ENCODE measurements at places on chromosomes 11 and 22.

DNA sequence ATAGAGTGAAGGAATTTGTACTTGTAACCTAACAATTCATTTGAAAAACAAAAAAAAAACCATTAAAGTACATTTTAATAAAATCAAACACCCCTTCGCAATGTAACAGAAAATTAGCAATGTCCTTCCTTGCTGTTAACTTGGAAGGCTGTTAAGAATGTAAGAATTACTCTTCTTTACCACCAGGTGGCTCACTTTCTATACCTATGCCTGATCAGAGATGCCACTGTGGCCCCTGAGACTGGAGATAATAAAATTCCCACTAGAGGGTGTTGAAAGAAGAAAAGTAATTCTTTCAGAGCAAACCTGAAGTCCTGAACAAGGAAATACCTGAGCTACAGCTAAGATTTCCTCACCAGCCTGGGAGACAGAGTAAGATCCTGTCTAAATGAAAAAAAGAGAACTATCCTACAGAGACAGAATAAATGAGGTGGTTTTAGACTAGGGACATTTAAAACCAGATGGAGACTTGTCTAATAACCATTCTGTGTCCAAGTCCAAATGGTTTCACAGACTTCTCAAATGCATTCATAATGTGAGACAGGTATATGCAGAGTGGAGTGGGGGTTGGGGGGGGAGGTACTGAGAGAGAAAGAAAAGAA, 1089.3 kb downstream of the FAM181B start:
- no peak for DNase-seq
- H3K27ac ChIP-seq = no peak overlapping the region
- H3K4me3 ChIP-seq = no peak overlapping the region

DNA sequence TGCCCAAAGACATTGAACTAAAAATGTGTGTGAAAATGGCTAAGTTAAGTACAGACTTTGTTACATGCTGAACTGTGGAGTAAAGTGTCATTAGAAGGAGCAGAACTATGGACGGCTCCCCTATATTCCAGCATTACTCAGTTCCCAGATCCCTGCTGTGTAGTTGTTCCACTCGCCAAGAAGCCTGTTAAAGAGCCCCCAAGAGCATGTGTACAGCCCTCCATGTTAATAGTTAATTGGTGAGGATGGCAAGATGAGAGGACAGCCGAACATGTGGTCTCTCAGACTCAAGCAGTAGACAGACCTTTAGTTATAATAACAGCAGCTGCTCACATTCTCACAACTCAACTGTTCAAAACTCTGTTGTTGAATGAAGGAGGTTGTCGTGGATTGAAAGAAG, 127.4 kb downstream of the ELP4 start:
- no peaks in the 10 kb centered on the region for H3K36me3 ChIP-seq
- H3K27me3 ChIP-seq = no peaks in the 10 kb centered on the region
- no peak overlapping the region for H3K4me3 ChIP-seq
- no peak overlapping the region for H3K27ac ChIP-seq
- no peaks in the 10 kb centered on the region for H3K4me1 ChIP-seq

DNA sequence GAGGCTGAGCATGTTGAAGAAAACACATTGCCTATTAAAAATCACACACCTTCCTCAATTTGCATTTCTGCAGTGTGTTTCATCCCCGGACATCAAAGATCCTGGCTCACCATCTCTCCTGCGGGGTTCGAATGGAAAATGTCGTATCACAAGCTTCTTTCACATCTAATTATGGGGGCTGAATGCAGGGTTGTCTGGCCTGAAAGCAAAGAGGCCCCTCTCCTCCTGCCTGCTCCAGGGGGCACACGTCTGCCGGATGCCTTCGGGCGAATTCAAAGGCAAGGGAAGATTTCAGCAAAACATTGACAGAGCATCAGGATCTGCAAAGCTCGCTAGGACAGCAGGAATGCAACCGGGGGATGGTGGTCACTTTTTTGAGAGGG, 1447.7 kb downstream of the TBC1D22A start:
- H3K4me3 ChIP-seq = no peak overlapping the region
- no peak overlapping the region for H3K27ac ChIP-seq
- H3K27me3 ChIP-seq = no peaks in the 10 kb centered on the region

DNA sequence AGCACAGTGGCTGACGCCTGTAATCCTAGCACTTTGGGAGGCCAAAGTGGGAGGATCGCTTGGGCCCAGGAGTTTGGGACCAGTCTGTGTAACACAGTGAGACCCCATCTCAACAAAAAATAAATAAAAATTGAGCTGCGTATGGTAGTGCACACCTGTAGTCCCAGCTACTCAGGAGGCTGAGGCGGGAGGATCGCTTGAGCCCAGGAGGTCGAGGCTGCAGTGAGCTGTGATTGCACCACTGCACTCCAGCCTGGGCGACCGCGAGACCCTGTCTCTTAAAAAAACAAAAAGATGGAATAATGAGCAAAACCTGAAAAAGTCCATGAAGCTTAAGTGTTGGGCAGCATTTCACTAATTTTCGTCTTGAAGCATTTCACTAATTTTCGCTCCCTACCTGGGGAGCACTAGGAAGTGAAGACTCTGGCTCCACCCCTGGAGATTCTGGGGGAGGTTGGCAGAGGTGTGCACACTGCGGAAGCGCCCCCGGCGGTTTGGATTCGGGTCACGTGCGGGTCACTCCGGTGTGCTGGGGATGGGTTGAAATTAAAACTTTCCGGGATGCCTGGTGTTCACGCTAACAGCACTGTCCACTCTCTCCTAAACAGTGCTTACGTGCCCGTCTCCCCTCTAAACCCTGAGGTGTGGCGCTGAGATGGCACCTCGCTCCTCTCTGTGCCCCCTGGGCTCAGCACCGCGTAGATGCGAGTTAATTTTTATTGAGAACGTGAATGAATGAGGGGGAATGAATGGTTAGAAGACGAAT, 906 bp upstream of the NAA40 start:
- H3K4me3 ChIP-seq = peak overlapping the region; percentile 83
- no peaks in the 10 kb centered on the region for H3K36me3 ChIP-seq
- peaks cover 6% of the 10 kb centered on the region for H3K4me1 ChIP-seq

- peaks cover 4% of the 10 kb centered on the region for H3K27me3 ChIP-seq
- H3K4me3 ChIP-seq = no peak overlapping the region
- no peak for DNase-seq
- H3K36me3 ChIP-seq = no peaks in the 10 kb centered on the region
- no peaks in the 10 kb centered on the region for H3K4me1 ChIP-seq
These were observed 139.0 kb upstream of the PITPNB start for GRCh38 chr22:28058036-28058435.

GRCh38 chr11:73465871-73466270, 89.7 kb downstream of the RELT start:
- peaks cover 3% of the 10 kb centered on the region for H3K36me3 ChIP-seq
- H3K27ac ChIP-seq = no peak overlapping the region
- H3K4me1 ChIP-seq = no peaks in the 10 kb centered on the region
- DNase-seq = no peak

DNA sequence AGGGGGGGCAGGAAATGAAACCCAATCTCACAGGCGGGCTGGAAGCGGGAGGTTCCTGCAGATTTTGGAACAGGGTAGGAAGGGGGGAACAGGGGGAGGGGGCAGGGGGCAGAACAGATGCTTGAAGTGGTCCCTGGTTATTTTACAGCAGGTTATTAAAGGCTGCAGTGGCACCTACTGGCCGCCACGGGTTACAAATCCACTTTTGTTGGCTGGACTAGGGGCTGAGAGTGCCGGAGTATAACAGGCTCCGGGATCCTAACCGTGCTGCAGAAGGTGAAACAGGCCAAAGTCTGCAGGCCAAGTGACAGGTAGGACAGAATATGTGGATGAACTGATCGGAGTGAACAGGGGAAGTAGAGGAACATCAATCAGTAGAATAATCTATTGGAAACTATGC, 2.5 kb downstream of the ROBO3 start:
- peaks cover 87% of the 10 kb centered on the region for H3K27me3 ChIP-seq
- peaks cover 15% of the 10 kb centered on the region for H3K4me1 ChIP-seq
- H3K27ac ChIP-seq = no peak overlapping the region
- DNase-seq = no peak

GRCh38 chr22:49053578-49053977, 774.1 kb downstream of the BRD1 start:
- H3K4me1 ChIP-seq = no peaks in the 10 kb centered on the region
- H3K36me3 ChIP-seq = no peaks in the 10 kb centered on the region
- DNase-seq = no peak
- no peak overlapping the region for H3K27ac ChIP-seq
- no peak overlapping the region for H3K4me3 ChIP-seq

GRCh38 chr11:17986711-17987220, 26.1 kb downstream of the SERGEF start:
- no peak overlapping the region for H3K4me3 ChIP-seq
- no peak for DNase-seq
- H3K27ac ChIP-seq = no peak overlapping the region
- no peaks in the 10 kb centered on the region for H3K4me1 ChIP-seq
- peaks cover 32% of the 10 kb centered on the region for H3K36me3 ChIP-seq
- no peaks in the 10 kb centered on the region for H3K27me3 ChIP-seq

- H3K27me3 ChIP-seq = no peaks in the 10 kb centered on the region
- no peaks in the 10 kb centered on the region for H3K4me1 ChIP-seq
- DNase-seq = no peak
These were observed 44.0 kb downstream of the FEZ1 start for GRCh38 chr11:125452125-125452470.

DNA sequence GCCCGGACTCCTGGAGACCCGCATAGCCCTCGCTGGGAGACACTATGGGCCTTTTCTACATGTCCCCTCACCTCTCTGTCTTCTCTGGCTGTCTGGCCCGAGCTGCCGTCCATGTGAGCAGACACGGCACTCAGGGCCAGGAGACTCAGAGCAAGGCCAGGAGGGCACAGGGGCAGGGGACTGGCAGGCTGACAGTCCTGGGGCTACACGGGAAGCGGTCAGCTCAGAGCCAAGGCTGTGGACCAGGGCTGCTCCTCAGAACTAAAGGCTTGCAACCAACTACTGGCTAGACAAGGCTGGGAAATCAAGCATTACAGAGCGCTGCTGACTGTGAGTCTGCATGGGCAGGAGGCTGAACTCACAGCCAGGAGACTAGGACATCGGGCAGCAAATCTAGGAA, 56.1 kb upstream of the CDON start:
- no peaks in the 10 kb centered on the region for H3K27me3 ChIP-seq
- H3K4me3 ChIP-seq = no peak overlapping the region
- no peaks in the 10 kb centered on the region for H3K4me1 ChIP-seq

- peaks cover 28% of the 10 kb centered on the region for H3K27me3 ChIP-seq
- H3K27ac ChIP-seq = no peak overlapping the region
- H3K4me3 ChIP-seq = no peak overlapping the region
- peaks cover 14% of the 10 kb centered on the region for H3K4me1 ChIP-seq
- DNase-seq = no peak
These were observed 13.1 kb upstream of the RPS19BP1 start for GRCh38 chr22:39545386-39546365.

- peaks cover 14% of the 10 kb centered on the region for H3K27me3 ChIP-seq
- no peak for DNase-seq
- H3K36me3 ChIP-seq = no peaks in the 10 kb centered on the region
- no peaks in the 10 kb centered on the region for H3K4me1 ChIP-seq
These were observed 164.0 kb upstream of the RASSF10 start for GRCh38 chr11:12845163-12845562.

DNA sequence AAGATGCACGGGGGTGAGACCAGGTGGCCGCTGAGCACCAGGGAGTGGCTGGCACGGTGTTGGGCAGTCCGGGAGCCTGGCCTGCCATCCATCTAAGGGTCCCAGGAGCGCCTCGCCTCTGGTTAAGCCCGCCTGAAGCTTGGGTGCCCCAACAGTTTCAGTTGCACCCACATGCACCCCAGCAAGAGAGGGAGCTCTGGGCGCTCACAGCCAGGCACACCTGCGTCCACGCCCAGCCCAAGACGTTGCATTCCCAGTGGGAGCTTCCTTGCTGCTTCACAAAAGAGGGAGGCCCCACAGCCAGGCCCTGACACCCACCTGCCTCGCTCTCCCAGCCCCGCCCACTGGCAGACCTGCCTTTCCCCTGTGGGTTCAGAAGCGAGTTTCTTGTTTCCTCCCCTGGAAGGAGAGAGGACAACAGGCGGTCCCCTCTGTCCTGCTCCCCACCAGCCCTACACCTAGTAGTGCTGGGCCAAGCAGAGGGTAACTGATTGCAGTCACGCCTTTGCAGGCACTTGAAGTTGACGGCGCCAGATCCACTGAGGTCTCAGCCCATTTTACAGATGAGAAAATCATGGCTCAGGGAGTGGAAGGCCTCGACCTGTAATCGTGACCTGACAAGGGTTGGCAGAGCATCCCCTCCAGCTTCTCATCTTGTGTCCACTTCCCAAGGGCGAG, 35.4 kb downstream of the OSBPL5 start:
- H3K27me3 ChIP-seq = no peaks in the 10 kb centered on the region
- no peak for DNase-seq
- H3K36me3 ChIP-seq = no peaks in the 10 kb centered on the region
- H3K4me3 ChIP-seq = no peak overlapping the region

DNA sequence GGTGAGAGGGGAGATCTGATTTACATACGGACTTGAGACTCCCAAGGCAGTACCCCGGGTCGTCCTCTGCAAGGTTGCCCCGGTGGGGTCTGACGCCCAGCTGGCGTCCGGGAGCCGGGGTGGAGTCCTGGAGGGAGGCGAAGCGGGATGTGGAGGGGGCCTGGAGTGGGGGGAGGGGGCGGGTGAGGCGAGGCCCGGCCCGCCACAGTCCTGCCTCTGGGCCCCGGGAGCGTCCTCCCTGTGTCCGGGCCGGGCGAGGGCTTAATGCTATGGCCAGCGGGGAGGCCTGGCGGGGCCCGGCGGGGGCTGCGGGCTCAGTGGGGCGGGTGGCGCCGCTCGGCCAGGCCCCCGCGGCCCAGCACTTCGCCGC, 2.4 kb upstream of the MYBPC3 start:
- H3K36me3 ChIP-seq = no peaks in the 10 kb centered on the region
- no peak for DNase-seq
- no peak overlapping the region for H3K27ac ChIP-seq
- H3K4me1 ChIP-seq = peaks cover 6% of the 10 kb centered on the region
- no peaks in the 10 kb centered on the region for H3K27me3 ChIP-seq
- H3K4me3 ChIP-seq = no peak overlapping the region

DNA sequence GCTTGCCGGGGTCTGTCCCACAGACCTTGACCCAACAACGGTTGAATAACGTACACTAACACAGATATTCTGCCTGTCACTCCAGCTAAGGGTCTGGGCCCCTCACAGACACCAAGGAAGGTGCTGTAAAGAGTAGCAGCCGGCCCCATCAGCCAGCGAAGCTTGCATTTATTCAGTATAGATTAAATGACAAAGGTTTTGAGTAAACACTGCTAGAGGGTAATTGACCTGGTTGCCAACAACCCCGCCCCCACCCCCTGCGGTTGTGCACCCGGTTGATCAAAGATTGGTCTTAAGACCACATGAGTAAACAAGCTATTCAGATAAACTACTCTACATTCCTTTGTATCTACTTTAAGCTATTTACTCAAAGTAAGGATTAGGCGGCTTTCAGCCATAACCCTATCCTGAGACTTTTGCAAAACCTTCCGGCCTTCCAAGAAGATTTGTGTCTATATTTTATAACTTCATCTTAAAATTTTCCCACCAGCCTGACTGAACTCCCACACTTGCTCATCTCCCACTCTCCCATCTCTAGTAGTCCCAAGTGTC, 4.8 kb upstream of the CKAP5 start:
- peaks cover 10% of the 10 kb centered on the region for H3K4me1 ChIP-seq
- no peak overlapping the region for H3K4me3 ChIP-seq
- H3K27ac ChIP-seq = no peak overlapping the region
- no peak for DNase-seq
- H3K27me3 ChIP-seq = peaks cover 4% of the 10 kb centered on the region
- peaks cover 4% of the 10 kb centered on the region for H3K36me3 ChIP-seq

GRCh38 chr11:129380413-129380812, 4.8 kb downstream of the BARX2 start:
- peaks cover 35% of the 10 kb centered on the region for H3K27me3 ChIP-seq
- DNase-seq = no peak
- H3K36me3 ChIP-seq = no peaks in the 10 kb centered on the region
- peaks cover 11% of the 10 kb centered on the region for H3K4me1 ChIP-seq

Data from activated T-helper 1 cell treated with anti-CD3 and anti-CD28 coated beads, Interleukin-12 subunit alpha, Interleukin-12 subunit beta, Interleukin-2, Interleukin-4 antibody, amounts not matched to agents 30 ng/mL and 10 ng/mL and 1 ng/mL, durations not matched to agents 14 hours and 24 hours and 36 hours (primary cell).